ENCODE measurements at places on chromosomes 6 and 20.
A peak's percentile ranks its signal among the peaks of the same experiment; 100 is the strongest.

GRCh38 chr6:163964789-163965188 is 550.3 kb downstream of the QKI start:
- no peak for DNase-seq

- DNase-seq, result no peak
Observed at GRCh38 chr20:59013031-59013951, 5.9 kb upstream of the TUBB1 start.

- no peak for DNase-seq
Observed at GRCh38 chr6:117008618-117009017, 131.6 kb downstream of the RFX6 start.

- no peak for DNase-seq
Observed at GRCh38 chr20:31720486-31721407, 1.9 kb downstream of the BCL2L1 start.

- no peak for DNase-seq
Observed at GRCh38 chr6:45495429-45496084, 117.8 kb upstream of the SUPT3H start.

- DNase-seq, result no peak
Observed at GRCh38 chr6:167839755-167840154, 13.0 kb downstream of the AFDN start.

GRCh38 chr6:143005816-143006215 is 54.9 kb upstream of the AIG1 start:
- DNase-seq, result no peak

- DNase-seq, result no peak
Observed at GRCh38 chr6:108417027-108417426, 122.2 kb downstream of the AFG1L start.

DNA sequence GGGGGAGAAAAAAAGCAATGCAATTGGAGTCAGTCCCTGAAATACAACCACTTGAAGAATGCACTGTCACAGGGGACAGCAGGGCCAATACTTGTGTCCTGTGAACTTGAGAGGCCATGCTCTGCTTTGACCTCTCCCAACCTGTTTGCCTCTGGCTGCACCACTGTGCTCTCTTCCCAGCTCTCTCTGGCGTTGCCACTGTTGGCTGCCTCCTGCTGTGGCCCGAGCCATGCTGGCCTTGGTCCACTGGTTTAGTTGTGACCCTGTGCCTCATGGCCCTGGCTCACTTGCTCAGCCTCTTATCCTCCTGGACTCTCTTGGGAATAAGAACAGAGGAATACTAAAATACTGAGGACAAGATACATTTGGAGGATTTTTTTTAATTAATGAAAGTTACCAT is 14.5 kb upstream of the FBXO30 start:
- no peak for DNase-seq

DNA sequence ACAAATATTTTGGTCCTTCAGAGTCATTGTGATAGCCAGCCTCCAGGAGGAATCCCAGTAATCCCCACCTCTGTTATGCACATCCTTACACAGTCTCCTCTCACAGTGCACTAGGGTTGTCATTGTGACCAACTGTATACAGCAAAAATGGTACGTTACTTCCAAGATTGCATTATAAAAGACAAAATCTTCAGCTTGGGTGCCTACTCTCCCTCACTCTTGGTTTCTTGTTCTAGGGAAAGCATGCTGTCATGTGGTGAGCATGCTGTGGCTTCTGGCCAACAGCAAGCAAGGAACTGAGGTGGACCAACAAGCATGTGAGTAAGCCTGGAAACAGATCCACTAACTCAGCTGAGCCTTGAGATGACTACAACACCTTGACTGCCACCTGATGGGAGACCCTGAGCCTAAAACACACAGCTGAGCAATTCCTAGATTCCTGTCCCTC is 130.1 kb upstream of the DST start:
- DNase-seq, result no peak

DNA sequence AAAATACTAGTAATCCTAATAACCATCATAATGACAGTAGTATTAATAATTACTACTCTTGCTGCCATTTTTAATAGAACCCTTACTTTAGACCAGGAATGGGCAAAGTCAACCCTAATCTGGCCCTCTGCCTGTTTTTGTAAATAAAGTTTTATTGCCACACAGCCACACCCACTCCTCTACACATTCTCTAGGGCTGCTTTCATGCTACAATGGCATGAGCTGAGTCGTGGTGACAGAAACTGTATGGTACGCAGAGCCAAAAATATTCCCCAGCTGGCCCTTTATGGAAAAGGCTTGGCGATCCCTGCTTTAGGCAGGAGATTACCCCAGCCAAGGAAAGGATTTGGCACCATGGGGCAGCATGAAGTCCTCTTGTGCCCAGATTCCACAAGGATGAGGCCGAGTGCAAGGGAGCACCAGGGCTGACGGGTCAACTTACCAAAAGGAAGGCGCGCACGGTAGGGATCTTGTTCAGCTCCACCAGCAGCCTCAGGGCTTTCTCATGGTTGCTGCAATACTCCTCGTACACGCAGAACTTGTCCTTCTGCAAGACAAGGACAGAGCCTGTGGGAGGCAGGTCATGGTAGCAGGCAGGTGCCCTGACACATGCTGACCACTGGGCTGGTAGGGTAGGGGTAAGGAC is 93.6 kb downstream of the PREX1 start:
- no peak for DNase-seq

GRCh38 chr6:139131736-139132280 is 3.1 kb upstream of the HECA start:
- no peak for DNase-seq

- no peak for DNase-seq
Observed at GRCh38 chr6:170005665-170006064, 254.2 kb downstream of the ERMARD start.

DNA sequence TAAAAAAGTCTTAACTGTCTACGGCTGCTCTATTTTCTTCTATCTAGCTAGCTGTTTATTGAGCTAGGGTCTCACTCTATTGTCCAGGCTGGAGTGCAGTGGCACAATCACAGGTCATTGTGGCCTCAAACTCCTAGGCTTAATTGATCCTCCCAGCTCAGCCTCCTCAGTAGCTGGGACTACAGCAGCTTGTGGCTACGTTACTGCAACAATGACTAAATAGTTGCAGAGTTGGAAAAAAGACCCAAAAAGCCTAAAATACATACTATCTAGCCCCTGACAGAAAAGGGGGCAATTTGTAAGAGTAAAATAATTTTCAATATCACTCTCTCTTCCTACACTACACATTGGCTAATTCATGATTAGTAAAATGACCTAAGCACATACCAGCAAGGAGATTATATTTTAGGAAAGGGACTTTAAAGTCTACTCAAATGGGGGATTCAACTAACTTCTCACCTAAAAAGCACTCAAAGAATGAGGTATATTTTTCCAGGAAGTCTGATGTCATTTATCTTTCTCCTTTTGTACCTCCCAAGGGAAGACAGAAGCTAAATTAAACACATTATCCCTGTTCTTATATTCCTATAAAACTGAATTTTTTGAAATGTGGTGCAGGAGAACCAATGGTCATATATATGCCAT is 82.8 kb downstream of the ZMYND8 start:
- DNase-seq, result no peak

DNA sequence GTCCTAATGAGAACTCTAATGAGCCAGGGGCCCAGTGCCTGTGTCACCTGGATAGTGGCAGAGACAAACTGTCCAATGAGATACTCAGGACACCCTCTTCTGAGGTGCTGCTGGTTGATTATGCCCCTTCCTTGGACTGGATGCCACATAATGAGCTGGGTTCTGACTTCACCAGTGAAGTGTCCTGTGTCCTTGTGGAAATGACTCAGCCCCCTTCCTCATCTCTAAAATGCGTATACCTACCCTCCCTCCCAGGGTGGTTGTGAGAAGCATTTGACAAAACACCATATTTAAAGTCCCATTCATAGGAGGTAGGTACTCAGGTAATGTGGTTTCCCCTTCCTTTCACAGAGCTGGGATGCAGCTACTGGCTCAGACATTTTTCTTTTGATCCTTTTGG is 28.4 kb upstream of the RNF24 start:
- DNase-seq, result no peak

DNA sequence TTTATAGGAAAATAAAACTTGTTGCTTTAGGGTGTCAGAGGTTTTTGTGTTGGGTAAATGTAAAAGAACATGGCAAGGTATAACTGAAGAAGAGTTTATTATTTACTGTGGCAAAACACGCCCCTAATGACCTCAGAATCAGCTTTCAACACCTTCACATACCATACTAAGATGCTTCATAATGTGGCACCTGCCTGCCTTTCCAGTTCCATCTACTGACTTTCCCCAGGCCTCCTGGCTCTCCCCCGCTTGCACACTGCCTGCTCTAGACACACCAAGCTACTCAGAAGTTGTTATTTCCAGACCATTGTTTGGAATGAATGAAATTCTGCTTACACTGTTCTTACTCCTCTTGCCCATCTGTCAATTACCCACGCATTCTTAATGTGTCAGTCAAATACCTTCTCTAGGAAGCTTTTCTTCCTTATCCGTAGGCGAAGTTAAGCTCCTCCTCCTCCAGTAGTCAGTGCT is 1.8 kb downstream of the TIAM2 start:
- peak; percentile 24 for DNase-seq

DNA sequence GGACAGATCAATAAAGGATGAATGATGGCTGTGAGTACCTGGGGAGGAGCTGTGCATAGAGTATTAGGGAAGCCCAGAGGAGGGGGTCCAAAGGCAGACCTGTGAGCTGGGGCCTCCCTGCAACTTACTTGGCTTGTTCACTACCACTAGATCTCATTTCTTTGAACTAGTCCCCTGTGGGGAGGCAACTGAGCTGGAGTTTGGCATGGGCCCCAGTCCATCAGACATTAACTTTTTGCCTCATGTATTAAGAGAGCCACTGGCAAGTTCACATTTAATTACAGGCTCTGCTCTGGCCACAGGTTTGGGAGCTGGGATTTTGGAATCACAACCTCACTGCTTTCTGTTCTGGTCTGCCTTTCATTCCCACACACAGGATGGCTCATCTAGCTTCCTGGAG is 254.1 kb downstream of the PRL start:
- DNase-seq, result no peak

GRCh38 chr20:62233684-62234083 is 4.6 kb upstream of the OSBPL2 start:
- no peak for DNase-seq

GRCh38 chr6:43900560-43900915 is 130.5 kb downstream of the VEGFA start:
- DNase-seq, result no peak

DNA sequence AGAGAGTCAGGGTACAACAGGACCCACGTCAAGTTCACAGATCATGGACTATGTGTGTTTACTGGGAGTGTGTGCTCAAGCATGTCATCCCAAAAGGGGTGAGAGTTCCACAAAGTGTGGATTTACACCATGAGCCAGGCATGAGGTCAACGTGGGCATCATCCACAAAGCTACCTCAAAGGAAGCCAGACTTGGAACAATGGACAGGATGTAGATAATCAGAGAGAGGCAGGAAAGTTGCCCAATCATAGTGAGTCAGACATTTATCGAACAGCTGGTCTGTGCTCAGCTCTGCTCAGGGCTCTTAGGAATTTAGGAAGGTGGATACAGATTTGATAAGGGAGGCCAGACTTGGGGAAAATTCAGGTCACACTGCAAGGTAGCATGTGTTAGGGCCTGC is 317.2 kb upstream of the CDYL start:
- no peak for DNase-seq

GRCh38 chr6:115241373-115241772 is 819.3 kb downstream of the FRK start:
- no peak for DNase-seq

- DNase-seq, result no peak
Observed at GRCh38 chr20:36377348-36378326, 71.5 kb downstream of the DLGAP4 start.

DNA sequence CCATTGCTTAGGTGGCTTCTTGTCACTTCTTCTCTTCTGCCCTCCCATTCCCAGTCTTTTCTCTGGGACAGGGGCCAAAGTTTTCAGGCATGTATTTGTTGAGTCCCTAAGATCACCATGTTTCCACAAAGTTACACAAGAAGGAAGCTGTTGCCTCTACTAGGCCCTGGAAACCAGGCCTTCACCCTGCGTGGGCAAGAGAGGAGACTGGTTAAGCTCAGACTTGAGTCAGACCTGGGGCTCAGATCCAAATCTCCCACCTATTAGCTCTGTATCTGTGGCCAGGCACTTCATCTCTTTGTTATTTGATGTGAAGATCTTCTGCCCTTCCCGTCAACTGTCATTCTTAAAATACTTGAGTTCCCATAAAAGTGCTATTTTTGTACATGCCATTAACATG is 154.6 kb downstream of the SASH1 start:
- no peak for DNase-seq

- no peak for DNase-seq
Observed at GRCh38 chr6:107319906-107320530, 139.3 kb downstream of the PDSS2 start.

DNA sequence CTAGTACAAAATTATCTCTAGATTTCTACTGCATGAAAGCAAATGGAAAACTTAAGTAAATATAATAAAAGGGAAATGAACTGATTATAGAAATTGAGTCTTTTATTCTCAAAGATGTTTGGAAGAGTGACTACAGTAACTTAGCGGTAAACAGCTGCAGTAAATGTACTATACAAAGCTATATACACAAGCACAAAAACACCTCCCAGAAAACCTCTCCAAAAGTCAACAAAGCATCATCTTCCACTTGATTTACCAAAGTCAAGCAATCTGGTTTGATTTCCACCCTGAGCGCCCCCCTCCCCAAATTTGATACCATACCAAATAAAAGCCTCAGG is 142.1 kb upstream of the SHLD1 start:
- no peak for DNase-seq

- peak; percentile 24 for DNase-seq
Observed at GRCh38 chr20:37669062-37669772, 24.6 kb upstream of the CTNNBL1 start.

DNA sequence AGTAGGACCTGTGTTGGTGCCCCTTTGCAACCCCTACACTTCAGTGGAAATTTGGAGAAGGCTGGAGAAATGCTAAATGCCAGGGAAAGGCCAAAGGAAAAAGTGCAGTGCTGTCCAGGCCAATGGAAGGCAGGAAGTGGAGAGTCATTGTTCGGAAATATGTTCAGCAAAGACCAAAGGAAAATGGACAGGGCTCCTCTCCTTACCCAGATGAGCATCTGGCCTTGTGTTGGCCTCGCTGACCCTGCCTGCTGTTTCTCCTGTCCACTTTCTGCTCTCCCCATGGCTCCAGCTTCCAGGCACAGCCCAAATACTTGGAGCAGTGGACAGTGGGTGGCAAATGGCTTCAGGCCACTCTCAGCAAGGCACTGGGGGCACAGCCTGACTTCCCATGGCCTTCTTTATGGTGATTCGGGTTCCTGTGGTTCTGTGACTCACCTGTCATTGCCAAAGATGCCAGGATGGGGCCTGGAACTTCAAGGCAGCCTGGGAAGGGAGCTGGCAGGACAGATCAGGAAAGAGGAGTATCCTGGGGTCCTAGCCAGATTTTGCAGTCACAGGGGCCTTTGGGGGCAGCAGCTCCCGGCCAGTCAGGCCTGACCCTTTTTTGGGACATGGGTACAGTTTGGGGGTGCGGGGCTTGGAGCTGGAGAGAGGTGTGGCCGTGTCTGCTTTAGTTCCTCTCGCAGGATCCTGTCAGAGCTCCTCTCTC is 190.9 kb upstream of the SLC24A3 start:
- no peak for DNase-seq

DNA sequence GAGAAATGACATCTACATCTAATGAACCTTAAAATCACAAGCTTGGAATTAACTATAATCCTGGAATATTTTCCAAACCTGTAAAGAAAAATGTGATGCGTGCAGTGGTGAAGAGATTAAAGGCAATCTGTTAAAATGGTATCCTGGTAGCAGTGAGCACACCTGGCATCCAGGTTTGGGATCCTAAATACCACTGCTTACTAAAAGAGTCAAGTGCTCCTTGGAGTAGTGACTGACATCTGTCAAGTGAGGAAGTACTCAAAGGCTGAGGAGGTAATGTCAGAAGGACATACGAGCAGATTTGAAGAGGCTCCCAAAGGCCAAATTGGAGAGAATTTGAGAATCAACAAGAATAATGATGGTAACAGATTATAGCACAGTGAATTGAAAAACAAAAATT is 32.8 kb downstream of the PCMT1 start:
- no peak for DNase-seq

Data from eye (tissue), 1 donor.